ENCODE measurements at places on chromosomes 12 and 14.

GRCh38 chr12:116968986-116969385 is 58.2 kb downstream of the FBXW8 start:
- H3K4me3 ChIP-seq = no peak overlapping the region
- no peak for DNase-seq
- no peaks in the 10 kb centered on the region for H3K36me3 ChIP-seq
- no peaks in the 10 kb centered on the region for H3K27me3 ChIP-seq
- no peak overlapping the region for H3K27ac ChIP-seq
- no peaks in the 10 kb centered on the region for H3K4me1 ChIP-seq

DNA sequence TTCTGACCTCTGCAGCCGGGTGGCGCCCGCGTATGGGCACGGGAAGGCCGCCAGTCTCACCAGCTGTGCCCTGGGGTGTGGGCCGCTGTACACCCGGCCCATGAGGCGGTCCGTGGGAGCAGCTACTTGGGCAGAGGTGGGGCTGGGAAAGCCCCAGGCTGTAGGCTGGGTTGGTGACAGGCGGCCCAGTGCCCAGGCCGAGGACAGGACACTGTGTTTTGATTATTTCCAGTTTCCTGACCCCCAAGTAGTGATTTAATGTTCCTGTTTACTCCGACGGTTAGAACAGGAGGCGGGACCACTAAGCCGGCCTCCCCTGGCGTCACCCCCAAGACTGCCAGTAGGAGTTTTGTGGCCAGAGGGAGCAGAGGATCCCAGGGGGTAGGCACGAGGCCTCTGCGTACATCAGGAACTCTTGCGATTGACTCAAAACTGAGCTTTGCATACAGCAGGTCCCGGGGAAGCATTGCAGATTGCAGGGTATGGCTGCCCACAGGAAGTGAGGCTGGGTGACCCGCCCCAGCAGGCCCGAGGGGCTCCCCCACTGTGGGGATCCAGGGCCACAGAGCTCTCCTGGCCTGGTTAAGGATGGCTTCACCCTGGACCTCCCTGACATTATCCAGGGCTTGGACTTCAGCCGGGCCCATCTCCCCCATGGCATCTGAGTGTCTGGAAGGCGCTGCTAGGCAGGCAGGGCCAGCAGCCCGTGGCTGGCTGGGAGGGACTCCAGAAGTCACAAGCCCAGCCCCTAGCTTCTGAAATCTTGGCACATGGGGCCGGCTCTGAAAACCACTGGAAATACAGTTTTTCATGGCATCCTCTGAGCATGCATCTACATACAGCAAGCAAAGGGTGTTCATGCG is 42.5 kb upstream of the DIO3 start:
- H3K4me3 ChIP-seq = no peak overlapping the region
- H3K27me3 ChIP-seq = no peaks in the 10 kb centered on the region
- H3K27ac ChIP-seq = no peak overlapping the region
- H3K4me1 ChIP-seq = no peaks in the 10 kb centered on the region

DNA sequence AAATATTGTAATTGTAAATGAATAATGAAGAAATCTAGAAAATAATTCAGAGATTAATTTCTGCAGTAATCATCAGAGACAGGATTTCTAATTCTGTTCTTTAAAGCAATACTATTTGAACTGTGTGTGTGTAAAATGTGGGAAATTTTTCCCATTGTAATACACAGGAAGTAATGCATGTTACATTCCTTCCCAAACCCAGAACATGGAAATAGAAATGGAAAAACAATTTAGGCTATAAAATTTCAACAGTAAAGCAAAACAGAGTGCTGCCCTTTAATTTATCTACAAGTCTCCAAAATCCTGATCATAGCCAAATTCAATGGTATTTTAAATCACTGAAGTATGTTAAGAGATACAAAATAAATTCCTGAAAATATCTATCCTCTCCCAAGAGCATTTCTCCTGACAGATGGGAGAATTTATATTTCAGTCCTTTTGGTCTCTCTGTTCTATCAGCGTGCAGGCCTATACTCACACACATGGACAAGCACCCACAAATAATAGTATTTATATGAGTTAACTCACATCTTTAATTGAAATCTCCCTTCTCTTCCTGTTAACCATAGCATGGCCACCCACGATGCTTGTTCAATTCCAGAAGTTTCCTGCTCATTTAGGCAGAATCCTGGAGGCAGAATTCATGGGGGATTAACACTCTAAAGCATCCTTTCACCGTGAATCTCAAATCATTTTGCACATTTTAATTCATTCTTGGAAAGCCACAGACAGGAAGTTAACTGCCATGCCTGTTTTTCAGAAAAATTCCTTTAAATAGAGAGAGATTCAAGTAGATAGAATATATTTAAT is 1465.4 kb upstream of the FLRT2 start:
- no peaks in the 10 kb centered on the region for H3K4me1 ChIP-seq
- DNase-seq = no peak
- H3K4me3 ChIP-seq = no peak overlapping the region
- no peaks in the 10 kb centered on the region for H3K27me3 ChIP-seq
- H3K36me3 ChIP-seq = no peaks in the 10 kb centered on the region

DNA sequence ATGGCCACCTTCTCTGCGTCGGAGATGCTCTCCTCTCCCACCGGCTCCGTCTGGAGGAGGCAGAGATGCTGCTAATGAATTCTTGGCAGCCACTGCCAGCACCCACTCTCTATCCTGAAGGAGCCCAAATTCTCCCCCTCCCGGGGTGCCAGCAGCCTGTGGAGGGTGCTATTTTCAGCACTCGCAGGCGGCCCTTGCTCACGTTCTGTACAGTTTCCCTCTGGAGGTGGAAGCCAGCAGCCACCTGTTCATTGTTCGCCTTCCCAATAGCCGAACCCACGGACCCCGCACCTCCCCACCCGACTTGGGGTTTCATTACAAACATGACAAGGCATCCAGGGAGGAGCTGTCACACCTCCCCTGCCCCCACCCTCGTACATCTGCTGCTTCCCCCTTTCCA is 27.8 kb downstream of the SNRNP35 start:
- no peak overlapping the region for H3K27ac ChIP-seq
- no peak overlapping the region for H3K4me3 ChIP-seq
- H3K27me3 ChIP-seq = no peaks in the 10 kb centered on the region

DNA sequence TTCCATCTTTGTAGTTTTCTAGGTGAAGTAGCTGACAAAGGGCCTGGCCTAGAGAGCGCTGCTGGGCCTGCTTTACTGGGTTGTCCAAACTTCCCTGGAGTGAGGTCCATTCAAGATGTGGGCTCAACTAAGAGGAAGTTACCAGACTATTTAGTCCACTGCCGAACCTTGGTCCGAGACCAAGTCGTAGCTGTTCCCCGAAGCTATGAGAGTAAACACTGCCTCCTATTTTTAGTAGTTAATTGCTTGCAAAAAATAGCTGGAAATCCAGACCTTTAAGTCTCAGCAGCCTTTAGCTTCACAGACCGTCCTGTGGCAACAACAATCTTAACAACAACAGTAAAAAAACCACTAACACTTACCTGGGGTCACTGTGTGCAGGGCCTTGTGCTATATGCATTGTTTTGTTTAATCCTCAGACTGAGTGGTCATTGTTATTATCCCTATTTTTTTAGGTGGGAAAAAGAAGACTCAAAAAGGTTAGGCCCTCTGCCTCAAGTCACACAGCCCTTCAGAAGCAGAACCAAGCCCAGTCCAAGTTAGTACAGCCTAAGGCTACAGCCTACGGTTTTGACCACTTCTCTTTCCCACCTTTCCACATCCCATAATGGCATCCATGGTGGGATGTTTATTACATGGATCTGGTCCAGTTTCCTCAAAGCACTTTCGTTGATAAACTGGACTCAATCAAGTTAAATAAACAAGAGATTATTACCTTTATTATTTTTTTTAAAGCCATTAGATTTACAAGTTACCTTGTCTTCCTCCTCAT is 30.6 kb downstream of the SOCS2 start:
- H3K4me3 ChIP-seq = no peak overlapping the region
- H3K36me3 ChIP-seq = no peaks in the 10 kb centered on the region
- no peaks in the 10 kb centered on the region for H3K27me3 ChIP-seq
- DNase-seq = no peak
- H3K27ac ChIP-seq = no peak overlapping the region
- no peaks in the 10 kb centered on the region for H3K4me1 ChIP-seq

DNA sequence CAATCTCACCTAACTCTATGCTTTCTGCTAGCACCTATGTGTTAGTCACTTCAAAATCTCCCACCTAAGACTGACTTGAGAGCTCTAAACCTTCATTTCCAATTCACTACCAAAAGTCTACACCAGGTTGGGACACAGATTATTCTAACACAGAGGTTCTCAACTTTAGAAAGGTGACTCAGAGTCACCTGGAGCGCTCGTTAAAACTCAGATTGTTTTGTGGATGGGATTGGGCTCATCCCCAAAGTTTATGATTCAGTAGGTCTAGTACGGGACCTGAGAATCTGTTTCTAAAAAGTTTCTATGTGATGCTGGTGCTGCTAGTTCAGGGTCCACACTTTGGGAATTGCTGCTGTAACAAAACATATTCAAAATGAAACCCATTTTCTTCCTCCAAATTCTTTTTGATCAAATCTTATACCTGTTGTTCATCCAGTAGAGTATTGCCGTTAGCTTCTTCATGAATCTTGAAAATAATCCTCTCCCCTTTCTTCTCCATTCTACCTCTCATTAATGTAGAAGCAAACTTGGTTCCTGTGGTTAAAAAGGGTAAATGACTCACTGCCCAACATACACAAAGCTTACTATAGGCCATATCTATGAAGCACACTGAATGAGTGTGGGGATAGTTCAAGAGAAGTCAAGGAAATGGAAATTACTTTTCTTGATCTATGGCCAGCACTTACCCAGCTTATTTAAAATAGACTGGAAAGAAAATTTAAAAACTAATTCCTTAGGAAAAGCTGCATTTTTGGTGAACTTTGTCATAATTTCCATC is 206.7 kb downstream of the KIF21A start:
- no peaks in the 10 kb centered on the region for H3K4me1 ChIP-seq
- no peaks in the 10 kb centered on the region for H3K36me3 ChIP-seq
- H3K27ac ChIP-seq = no peak overlapping the region
- H3K4me3 ChIP-seq = no peak overlapping the region
- no peaks in the 10 kb centered on the region for H3K27me3 ChIP-seq

DNA sequence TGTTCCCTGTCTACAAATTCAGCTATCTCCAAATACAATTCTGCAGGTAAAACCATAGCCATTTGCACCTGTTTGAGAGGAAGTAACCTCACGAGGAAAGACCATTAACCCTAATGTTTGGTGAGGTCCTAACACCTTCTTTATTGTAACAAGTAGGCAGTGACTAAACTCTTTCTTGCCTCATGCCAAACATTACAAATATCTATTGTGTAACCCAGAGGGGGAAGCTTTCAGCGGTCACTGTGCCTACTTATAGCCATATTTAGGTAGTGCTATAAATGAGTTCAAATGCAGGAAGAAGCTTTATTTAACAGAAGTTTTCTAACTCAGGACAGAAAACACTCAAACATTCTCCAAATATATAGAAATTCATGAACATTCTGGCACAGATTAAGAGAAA is 252.7 kb downstream of the LRFN5 start:
- no peak for DNase-seq
- no peaks in the 10 kb centered on the region for H3K27me3 ChIP-seq
- no peak overlapping the region for H3K27ac ChIP-seq
- H3K4me3 ChIP-seq = no peak overlapping the region
